Activated T-cell treated with anti-CD3 and anti-CD28 coated beads for 24 hours (primary cell): ENCODE measurements at places on chromosomes 11 and 22.
A peak's percentile ranks its signal among the peaks of the same experiment; 100 is the strongest.

- DNase-seq: no peak
Measured at GRCh38 chr22:22730655-22731373, 86.4 kb downstream of the GGTLC2 start.

DNA sequence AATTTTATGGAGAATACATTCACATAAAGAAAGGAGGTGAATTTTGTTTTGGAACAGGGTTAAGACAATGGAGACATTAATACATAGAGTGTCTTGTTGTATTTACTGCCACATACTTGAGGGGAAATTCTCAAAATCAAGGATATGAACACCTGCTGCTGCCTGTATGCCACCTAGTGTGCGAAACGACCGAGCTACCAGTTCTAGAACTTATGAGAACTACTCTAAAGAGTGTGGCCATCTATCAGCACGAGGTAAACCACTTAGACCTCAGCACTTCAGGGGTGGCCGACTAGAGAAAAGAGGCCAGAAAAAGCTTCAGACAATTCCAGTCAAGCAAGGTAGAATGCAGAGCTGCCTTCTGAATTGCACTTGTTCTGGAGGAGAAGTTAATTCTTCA, 1.5 kb upstream of the AGBL2 start:
- no peak for DNase-seq

GRCh38 chr11:59218319-59218718, 5.6 kb upstream of the MPEG1 start:
- DNase-seq: no peak

- no peak for DNase-seq
Measured at GRCh38 chr11:68028802-68029545, 1.5 kb upstream of the NDUFS8 start.

DNA sequence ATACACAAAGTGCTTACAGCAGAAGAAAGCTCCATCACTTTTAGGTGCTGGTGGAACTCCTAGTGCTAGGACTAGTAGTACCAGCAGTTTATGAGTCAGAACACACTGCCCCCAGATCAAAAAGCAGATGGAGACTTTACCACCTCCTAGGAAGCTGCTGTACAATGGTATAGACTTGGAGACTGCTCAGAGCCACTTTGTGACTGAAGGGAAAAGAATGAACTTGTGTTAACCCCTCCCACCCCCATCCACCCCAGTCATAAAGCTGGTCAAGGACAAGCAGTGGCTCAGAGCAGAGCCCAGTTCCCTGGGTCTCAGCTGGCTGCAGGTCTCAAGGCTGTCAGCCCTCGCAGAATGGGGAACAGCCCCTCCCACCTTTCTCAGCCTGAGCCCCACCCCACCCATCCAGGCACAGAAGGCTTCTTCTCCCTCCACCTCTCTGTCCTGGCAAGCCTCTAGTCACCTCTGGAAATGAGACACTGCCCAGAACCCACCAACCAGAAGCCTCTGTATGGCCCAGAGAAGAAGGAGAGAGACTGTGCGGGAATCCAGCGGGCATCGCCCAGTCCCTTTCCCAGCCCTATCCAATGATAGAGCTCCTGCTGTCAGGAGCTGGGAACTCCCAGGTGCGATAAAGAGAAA, 23.8 kb downstream of the PACSIN2 start:
- DNase-seq: no peak

DNA sequence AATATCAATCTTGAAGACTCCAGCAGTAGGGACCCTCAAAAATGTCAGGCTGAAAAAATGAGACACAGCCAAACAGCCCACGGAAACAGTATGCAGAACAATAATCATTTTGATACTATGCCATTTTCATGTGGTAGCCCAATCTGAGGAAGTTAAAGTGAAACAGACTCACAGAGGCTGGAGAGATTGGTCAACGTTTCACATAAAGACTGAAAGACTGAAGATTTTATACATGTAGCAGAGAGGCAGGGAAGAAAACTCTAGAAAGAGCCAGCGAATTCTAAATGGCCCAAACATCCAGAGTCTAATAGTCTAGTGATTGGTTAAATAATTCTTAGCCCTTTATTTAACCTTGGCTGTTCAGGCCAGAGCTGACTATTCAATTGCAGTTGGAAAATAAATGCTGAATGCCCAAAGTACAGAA, 49.4 kb downstream of the MAML2 start:
- no peak for DNase-seq

DNA sequence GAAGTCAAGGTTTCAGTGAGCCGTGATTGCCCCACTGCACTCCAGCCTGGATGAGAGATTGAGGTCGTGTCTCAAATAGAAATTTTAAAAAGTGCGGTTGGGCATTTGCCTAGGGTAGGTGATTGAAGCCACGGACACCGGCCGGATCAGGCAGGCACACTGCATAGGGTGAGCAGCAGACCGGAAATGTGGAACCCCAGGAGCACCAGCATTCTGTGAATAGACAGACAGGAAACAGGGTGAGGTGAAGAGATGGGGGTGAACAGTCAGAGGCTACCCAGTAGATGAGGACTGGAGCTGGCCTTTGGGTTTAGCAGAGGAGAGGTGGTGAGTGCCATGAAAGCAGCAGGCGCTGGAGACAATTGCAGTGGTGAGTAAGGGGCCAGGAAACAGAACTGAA, 43.5 kb downstream of the PPFIA1 start:
- no peak for DNase-seq

- no peak for DNase-seq
Measured at GRCh38 chr11:68074584-68075352, 35.9 kb downstream of the TCIRG1 start.

- no peak for DNase-seq
Measured at GRCh38 chr11:1728301-1728700, 22.1 kb downstream of the IFITM10 start.

- DNase-seq: no peak
Measured at GRCh38 chr22:17944256-17944655, 80.1 kb downstream of the MICAL3 start.

DNA sequence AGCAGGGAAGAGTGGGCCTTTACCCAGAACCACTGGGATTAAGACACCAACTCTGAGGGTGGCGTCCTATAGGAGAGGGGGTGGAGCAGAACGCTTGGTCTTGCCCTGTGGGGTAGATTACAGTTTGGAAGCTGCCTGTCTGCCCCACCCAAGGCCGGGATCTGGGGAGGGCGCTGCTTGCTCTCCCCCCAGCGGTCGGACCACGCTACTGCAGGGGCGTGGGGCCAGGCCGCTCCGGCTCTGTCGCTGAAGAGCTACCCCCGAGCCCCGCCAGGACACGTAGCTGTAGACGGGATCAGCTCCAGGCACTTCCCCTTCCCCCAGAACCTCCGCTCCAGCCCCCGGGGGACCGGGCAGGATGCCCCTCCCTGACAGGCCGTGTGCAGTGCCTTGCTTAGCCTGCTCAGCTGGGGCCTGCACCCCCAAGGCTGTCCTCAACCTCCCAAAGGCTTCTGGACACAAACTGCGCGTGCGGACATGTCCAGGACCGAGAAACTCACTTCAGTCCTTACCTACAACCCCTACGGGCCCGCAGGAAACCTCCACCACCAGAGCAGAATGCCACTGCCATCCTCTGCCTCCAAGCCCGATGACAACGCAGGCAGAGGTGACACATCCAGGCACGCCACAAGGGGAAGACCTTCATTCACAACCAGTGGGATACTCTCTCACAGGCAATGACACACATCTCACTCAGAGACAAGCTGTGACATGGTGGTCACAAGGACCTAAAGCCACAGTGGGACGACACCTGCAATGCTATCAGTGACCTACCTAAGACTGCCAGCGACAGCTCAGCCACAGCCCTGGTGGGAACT, 3.6 kb downstream of the AHNAK start:
- DNase-seq: peak; percentile 66

- DNase-seq: peak; percentile 9
Measured at GRCh38 chr11:112453601-112454577, 193.2 kb upstream of the PLET1 start.

- DNase-seq: peak; percentile 50
Measured at GRCh38 chr11:113305440-113306336, 8.7 kb upstream of the TTC12 start.

- no peak for DNase-seq
Measured at GRCh38 chr11:86191874-86192273, 52.7 kb upstream of the EED start.

DNA sequence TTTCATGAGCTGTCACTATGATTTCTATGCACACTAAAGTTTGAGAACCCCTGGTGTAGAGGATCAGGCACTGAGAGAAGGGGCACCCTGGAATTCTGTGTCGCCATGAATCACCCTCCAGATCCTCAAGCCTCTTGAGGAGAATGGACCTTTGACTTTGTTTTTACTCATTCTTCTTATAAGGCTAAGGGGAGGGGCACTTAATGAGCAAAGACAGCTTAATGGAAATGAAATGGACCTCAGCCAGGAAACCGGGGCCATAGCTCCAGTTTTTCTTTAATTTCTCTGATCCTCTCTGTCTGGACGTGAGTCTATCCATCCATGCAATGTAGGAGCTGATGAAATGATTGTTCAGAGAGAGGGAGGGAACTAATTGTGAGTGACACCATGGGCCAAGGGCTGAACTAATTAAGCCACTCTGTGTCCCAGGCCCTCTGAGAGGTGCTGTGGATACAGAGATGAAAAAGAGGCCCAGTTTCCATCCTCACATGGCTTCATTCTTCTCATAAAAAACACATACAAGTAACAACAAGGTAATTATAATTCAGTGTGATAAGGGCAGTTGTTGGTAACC, 32.8 kb downstream of the OR2AT4 start:
- no peak for DNase-seq

GRCh38 chr11:78795621-78796261, 221.1 kb upstream of the NARS2 start:
- no peak for DNase-seq

DNA sequence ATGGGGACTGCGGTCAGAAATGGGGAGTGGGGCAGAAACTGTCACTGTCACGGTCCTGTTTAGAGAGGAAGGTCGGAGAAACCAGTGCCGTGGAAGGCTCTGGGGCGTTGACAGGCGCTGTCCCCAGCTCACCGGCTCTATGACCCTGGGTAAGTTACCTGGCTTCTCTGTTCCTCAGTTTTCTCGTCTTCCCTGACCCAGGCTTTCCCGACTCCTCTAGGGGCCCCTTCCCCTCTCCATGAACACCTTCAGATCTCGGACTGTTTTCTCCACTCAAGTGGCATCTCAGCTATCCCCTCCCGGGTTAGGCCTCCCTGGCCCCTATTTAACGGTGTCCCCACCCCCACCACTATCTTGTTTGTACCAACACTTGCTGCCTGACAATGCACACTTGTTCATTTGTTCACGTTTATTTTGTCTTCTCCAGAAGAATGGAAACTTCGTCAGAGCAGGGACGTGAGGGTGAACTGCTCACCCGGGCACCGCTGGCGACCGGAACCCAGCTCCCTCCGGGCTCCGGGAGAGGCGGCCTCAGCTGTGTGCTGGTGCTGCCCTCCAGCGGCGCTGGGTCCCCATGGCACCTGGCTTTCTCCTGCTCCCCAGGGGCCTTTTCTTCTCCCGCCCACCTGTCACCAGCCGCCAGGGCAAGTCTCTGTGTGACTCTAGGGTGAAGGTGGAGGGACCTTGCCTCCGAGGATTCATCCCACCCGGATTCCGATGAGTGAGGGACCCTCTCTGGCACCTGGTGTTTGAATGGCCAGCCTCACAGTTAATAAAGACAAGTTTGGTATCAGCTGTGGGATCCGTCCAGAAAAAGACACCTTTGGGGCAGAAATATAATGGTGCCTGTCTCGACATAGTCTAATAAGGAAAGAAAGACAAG, 33.1 kb upstream of the SLC35C1 start:
- DNase-seq: peak; percentile 83

DNA sequence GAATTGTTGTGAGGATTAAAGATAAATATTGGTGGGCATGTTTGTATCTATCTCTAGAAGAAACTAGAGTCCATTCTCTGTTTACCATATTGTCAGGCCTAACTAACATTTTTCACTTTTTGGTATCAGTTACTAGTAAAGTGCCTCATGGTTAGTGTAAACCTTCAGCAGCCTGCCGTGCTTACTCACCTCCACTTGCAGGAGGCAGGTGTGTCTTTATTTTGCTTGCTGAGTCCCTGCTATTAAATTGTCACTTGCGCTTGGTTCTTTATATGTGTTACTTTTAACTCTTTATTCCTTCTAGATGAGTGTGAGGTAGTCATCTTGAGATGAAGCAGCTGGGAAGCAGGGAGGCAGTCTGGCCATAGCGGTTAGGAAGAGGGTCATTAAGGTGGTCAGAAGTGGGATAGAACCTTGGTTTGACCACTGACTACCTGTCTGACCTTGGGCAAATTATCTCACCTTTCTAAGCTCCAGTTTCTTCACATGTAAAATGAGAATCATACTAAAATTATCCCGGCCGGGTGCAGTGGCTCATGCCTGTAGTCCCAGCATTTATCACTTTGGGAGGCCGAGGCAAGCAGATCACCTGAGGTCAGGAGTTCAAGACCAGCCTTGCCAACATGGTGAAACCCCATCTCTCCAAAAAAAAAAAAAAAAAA, 21.2 kb downstream of the PPP6R3 start:
- DNase-seq: no peak

- no peak for DNase-seq
Measured at GRCh38 chr11:119473901-119474681, 51.1 kb upstream of the THY1 start.

DNA sequence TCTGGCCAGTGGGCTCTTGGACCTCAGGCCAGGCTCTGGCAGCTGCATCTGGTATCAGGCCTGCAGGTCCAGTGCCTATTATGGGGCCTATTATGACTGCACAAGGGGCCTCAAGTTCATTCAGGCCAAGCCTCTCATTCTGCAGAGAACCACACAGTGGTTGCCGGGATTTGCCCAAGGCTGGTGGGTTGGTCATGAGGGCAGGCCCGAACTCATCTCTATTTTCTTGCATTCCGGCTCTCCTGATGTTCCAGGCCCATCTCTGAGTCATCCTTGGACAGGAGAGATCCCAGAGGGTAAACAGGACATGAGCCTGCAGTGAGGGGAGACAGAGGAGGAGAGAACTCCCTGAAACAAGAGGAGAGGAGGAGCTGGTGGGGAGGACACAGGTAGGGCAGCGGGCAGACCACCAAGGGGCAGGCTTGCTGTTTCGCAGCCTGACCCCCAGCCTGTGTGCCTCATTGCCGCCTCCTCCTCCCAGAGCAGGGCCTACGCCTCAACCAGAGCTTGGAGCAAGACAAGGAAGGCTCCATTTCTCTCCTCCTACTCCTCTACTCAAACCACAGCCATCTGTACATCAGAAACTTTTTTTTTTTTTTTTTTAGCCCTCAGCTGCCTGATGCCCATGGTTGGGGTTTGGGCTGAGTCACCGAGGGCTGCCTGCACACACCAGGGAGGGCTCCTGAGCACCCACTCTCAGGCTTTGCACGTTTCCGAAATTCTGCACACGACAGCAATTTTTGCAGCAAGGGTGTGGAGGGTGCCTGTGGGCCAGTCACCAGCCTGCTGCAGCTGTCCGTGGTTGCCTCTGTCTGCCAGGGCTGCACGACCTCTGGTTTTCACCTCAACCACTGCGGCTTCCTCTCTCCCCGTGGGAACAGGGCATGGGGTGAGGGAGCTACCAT, 12.7 kb upstream of the TREH start:
- peak; percentile 45 for DNase-seq

- DNase-seq: no peak
Measured at GRCh38 chr22:25111579-25112517, 87.8 kb upstream of the CRYBB3 start.

DNA sequence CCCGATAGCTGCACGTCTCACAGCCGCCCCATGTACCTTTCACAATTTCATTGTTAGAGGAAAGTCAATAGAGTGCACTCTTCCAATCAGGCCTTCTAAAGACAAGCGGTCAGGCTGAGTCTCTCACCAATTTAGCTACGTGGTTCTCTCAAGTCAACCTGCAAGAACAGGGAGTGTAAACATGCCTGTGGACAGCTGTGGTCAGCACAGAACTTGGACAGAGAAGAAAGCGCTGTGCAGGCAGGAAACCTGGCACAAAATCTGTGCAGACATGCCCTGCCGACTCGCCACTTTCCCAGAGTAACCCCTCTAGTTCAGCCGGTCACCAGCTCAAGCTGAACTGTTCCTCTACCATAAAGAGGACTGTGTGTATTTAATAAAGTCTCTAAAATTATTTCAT, 39.5 kb downstream of the CHKA start:
- no peak for DNase-seq
